Activated CD4-positive, CD25-positive, alpha-beta regulatory T cell treated with anti-CD3 and anti-CD28 coated beads, Interleukin-2, amount 50 U/mL, for 72 hours (primary cell): ENCODE measurements at places on chromosomes 11 and 22.
A peak's percentile ranks its signal among the peaks of the same experiment; 100 is the strongest.

DNA sequence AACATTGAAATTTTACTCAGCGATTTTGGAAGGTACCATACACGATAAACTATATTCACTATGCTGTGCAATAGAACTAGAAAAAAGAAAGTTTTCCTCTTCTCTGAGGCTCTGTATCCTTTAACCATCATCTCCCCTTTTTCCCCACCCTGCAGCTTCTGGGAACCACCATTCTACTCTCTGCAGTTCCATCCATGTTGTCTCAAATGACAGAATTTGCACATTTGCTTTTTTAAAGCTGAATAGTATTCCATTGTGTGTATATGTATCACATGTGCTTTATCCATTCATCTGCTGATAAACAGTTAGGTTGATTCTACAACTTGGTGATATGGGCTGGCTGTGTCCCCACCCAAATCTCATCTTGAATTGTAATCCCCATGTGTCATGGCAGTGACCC lies 21.2 kb downstream of the TMEM123 start:
- no peak for DNase-seq

DNA sequence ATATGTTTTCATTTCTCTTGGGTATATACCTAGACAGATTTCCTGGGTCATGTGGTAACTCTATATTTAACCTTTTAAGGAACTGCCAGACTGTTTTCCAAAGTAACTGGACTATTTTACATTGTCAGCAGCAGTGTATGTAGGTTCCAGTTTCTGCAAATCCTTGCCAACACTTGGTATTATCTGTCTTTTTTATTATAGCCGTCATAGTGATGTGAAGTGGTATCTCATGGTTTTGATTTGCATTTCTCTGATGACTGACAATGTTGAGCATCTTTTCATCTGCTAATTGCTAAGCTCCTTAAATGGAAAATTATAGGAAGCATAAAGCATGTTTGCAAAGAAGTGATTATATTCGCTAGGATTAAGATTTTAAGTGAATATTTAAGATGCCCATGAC lies 13.9 kb downstream of the NNMT start:
- DNase-seq: no peak

- DNase-seq: no peak
Observed at GRCh38 chr11:70473873-70474690, 75.8 kb downstream of the CTTN start.

- no peak for DNase-seq
Observed at GRCh38 chr11:29280452-29280851, 736.4 kb downstream of the KCNA4 start.

- no peak for DNase-seq
Observed at GRCh38 chr11:35971841-35972422, 28.1 kb downstream of the LDLRAD3 start.

DNA sequence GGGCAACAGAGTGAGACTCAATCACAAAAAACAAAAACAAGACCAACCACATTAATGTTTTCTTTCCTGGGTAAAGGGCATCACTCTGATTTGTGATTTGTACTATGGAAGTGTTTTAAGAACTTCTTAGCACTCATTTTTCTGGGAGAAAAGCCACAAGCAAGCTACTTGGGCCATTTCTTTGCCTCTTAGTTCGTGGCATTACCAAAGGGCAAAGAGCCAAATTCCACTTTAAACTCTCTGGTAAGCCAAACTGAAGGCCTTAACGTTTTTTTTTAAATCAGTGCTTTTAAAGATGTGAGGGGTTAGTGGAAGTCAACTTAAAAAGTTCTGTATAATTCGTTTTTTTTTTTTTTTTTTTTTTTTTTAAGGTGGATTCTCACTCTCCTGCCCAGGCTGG lies 36.9 kb downstream of the CAT start:
- DNase-seq: no peak

- DNase-seq: no peak
Observed at GRCh38 chr22:50101870-50102565, 12.2 kb downstream of the MOV10L1 start.

- no peak for DNase-seq
Observed at GRCh38 chr22:48084729-48085050, 1322.2 kb downstream of the TBC1D22A start.

DNA sequence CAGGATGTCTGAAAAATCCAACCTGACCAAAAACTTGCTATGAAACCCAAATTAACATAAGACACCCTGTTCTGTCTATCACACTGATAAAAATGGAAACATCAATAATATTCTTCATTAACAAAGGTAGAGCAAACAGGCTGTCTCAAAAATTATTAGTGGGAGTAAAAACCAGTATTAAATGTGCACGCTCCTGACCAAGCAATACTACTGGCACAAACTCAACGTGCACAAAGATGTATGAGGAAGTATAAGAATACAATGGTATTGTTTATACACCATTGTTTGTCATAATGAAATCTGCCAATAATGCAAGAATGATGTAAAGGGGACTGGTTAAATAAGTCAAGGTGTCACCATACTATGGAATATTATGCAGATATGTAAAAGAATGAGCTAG lies 288.5 kb downstream of the MN1 start:
- no peak for DNase-seq

DNA sequence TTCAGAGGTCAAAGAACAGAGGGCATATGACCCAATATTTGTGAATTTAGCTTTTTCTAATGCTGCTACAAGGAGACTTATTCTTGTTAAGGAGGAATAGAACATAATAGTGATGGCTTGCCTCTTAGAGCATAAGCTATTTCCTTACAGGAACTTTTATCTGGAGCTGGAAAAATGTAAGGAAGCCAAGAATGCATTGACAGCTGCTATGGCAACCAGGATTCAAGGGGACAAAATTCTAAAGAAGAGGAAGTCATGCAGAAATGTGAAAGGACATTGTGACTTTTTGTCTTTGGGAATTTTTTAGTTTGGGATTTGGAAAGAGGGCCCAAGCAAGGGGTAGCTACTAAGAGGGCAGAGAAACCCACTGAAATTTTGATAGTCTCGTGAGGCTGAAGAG lies 51.1 kb downstream of the EHF start:
- no peak for DNase-seq

DNA sequence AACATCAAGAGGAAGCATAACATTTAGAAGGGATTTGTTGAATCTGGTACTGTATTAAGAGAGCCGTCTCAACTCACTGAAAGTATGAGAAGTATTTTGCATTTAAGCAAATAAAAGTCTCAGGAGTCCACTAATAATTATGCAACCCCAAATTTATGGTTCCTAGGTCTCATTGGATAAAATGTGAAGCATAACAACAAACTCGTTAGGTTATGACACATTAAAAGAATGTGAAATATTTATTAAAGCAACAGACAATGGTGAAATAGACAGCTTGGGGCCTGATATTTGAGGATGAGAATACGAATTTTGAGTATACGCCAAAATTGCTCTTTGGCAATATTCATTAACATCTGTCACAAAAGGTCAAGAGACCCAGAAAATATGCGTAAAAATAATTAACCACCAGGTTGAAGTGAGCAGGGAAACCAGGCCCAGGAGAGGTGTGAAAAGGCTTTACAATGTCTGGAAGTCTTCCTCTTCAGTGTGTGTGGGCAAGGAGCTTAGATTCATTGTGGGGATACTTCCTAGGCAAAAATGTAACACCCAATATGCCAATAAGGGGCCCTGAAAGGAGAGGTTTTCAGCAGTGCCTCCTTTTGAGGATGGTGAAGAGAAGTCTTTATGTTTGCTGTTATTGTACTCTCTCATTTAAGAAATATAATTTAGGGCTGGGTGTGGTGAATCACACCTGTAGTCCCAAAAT lies 89.2 kb downstream of the FDX1 start:
- no peak for DNase-seq

GRCh38 chr11:47349521-47350095 lies 2.9 kb downstream of the MYBPC3 start:
- no peak for DNase-seq

- no peak for DNase-seq
Observed at GRCh38 chr11:131232261-131232660, 138.2 kb upstream of the NTM start.

DNA sequence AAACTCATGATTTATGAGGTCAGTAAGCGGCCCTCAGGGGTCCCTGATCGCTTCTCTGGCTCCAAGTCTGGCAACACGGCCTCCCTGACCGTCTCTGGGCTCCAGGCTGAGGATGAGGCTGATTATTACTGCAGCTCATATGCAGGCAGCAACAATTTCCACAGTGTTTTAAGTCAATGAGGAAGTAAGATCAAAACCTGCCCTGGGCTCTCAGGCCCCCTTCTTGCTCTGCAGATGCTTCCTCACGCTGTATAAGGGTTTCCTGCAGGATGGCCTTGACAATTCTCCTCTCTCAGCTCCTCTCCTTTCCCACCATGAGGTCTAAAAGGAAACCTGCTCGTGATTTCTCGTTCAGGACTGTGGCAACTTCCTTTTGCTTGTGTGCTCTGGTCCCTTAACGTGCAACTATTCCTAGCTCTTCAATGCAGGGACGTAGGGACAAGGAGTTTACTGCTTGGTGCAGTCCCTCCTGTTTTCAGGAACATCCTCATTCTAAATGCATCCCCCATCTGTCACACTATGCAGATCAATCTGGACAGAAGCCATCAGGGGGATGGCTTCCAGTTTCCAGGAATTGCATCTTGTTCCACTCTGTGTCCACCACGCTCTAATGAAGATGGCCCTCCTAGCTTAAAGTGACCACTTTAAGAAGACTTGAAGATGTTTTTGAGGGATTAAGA lies 64.3 kb upstream of the IGLL5 start:
- DNase-seq: no peak

DNA sequence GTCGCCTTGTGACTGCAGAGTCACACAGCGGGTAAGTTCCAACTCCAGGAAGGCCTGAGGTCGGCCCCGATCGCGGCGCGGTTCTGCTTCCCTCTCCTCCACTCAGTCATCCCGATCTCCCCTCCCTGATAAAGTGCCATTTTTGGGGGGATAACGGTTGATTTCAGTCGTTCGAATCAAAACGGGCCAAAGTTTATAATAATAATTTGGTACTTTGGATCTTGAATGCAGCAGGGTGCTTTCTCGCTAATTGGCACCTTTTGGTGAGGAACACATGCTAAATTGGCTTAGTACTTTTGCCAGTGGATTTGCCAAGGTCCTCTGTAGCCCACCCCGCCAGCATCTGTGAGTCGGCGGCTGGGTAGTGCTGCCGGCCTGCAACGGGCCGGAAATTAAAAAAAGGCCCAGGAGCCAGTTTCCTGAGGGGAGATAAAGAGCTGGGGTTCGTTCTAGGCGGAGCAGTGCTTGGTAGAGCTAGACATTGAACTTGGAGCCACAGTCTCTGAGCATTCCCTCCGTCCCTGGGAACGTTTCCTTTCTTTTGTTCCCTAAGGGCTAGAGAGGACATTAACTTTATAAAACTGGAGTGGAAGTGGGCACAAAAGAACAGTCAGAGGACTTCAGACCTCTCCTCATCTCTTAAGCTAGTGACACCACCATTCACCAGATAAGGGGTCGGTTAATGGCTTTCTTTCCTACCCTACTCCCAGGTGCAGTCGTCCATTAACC lies 997 bp downstream of the UBE2L3 start:
- DNase-seq: peak; percentile 37

GRCh38 chr22:33386270-33386669 lies 328.1 kb upstream of the SYN3 start:
- no peak for DNase-seq

- no peak for DNase-seq
Observed at GRCh38 chr11:30206249-30206996, 24.4 kb upstream of the FSHB start.

DNA sequence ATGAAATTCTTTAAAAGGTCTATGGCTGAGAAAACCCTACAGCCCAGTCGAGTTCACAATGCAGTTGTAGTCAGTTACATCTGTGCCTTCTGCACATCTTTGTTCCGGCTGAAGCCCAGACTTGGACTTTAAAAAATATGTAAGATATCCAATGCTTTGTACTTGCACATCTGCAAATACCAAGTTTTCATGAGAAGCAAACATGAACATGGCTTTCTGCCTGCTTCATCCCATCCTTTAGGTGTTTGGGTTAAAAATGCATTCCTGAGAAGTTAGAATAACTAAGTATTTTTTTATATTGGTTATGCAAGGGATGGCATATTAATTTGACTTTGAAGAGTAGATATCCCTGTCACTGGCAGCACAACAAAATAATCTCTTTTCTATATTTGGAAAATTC lies 528.4 kb downstream of the METTL15 start:
- DNase-seq: no peak

GRCh38 chr22:29830585-29830984 lies 7.5 kb downstream of the ASCC2 start:
- DNase-seq: no peak

DNA sequence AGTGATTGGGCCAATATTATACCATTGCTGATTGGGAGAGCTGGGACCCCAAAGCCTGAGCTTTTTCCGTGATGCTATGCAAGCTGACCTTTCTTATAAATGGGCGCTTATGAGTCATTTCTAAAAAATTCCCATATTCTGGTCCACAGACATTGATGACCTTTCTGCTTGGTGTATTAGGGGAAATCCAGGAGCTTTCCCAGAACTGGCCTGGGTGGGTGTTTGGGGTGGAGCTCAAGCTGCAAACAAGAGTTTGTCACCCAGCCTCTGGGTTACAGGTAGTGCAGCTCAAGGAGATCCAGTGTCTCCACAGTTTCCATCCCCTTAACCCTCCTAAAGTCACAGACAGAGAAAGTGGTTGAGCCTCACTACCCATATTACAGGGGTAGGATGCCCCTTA lies 67.7 kb downstream of the CCDC81 start:
- no peak for DNase-seq

DNA sequence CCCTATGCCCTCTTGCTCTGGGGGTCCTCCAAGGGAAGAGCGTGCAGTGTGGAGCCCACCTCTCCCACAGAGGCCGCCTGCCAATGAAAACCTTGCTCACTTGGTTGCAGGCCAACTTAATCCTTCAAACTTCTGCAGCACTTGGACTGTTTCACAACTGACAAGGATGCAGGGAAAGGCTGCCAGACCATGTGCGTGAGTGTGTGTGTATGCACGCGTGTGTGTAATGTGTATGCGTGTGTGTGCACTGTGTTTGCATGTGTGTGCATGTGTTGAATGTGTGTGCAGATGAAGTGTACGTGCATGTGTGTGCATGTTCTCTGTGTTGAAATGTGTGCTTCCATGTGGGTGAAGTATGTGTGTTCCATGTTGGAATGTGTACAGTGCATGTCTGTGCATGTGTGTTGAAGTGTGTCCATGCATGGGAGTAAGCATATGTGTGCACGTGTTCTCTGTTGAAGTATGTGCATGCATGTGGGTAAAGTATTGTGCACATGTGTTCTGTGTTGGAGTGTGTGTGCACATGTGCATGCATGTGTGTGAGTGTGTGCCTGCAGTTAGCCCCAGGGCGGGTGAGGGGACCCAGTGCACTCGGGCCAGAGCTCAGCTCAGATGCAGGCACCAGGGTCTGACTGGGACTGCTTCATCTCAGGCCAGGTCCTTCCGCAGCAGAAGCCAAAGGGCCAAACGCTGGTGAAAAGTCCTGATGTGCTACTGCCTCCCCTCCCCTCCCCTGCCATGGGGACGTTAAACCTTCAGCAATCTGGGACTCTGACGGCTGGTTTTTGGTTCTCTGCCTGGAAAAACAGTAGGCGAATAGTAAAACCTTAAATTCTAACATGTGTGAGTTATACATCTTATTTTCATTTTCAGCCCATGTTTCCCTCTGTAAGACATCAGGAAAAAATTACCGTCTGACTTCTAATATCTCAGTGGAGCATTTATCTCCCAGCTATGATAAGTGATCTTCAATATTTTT lies 72.0 kb downstream of the FLI1 start:
- DNase-seq: no peak
